ENCODE measurements at places on chromosomes 6 and 20. TPM values are rescaled to one million over a fixed set of nuclear protein-coding genes. Genes with fewer than 3 reads are reported as not detected.

ZBTB24 gene
- total RNA-seq, result 8.1 TPM

CD2AP gene
- 36.6 TPM for total RNA-seq

CST4 gene
- not detected for total RNA-seq

FOXS1 gene
- total RNA-seq, result 1.3 TPM

OPRL1 gene
- total RNA-seq, result 1.3 TPM

SLC22A2 gene
- not detected for total RNA-seq

TRIM10 gene
- total RNA-seq, result not detected

LY6G6F gene
- total RNA-seq, result not detected

CST11 gene
- total RNA-seq, result not detected

CRISP2 gene
- total RNA-seq, result not detected

KHDRBS2 gene
- not detected for total RNA-seq

ZSCAN9 gene
- 20.6 TPM for total RNA-seq

EPB41L1 gene
- total RNA-seq, result 24.5 TPM

RUNX2 gene
- total RNA-seq, result under 0.01 TPM

SPEF1 gene
- not detected for total RNA-seq

VNN1 gene
- total RNA-seq, result 0.29 TPM

PHACTR3 gene
- 0.57 TPM for total RNA-seq

TPX2 gene
- total RNA-seq, result 40.5 TPM

MROH8 gene
- total RNA-seq, result 0.98 TPM

CDH4 gene
- total RNA-seq, result 1.6 TPM

DEFB124 gene
- total RNA-seq, result not detected

WFDC5 gene
- total RNA-seq, result not detected

RBBP8NL gene
- total RNA-seq, result not detected

CRISP3 gene
- total RNA-seq, result not detected

AGER gene
- not detected for total RNA-seq

ANGPT4 gene
- total RNA-seq, result not detected

C4A gene
- total RNA-seq, result 0.96 TPM

MCHR2 gene
- total RNA-seq, result not detected

CLVS2 gene
- total RNA-seq, result not detected

ITPR3 gene
- 57.6 TPM for total RNA-seq

ZBTB2 gene
- 8.8 TPM for total RNA-seq

MRPL18 gene
- total RNA-seq, result 67.9 TPM

SLC35D3 gene
- total RNA-seq, result not detected

MCM9 gene
- total RNA-seq, result 14.7 TPM

SUMO4 gene
- 2.4 TPM for total RNA-seq

ATP9A gene
- total RNA-seq, result 40.5 TPM

EBF4 gene
- total RNA-seq, result 0.19 TPM

LPA gene
- not detected for total RNA-seq

OPRM1 gene
- not detected for total RNA-seq

TSBP1 gene
- total RNA-seq, result not detected

ZC3H12D gene
- total RNA-seq, result not detected

KIF25 gene
- not detected for total RNA-seq
